Karpas-422 (cell line): ENCODE measurements at places on chromosomes 7 and 10. TPM values are rescaled to one million over a fixed set of nuclear protein-coding genes. Genes with fewer than 3 reads are reported as not detected.

ADRB1 gene
- not detected in 2 replicates for total RNA-seq

KIF11 gene
- 9.1 and 14.2 TPM in 2 replicates for total RNA-seq

AKR1C8 gene
- total RNA-seq, result not detected in 2 replicates

SCART1 gene
- 6.9 and 7.0 TPM in 2 replicates for total RNA-seq

KCNIP2 gene
- total RNA-seq, result 0.61 and 2.4 TPM in 2 replicates

MKI67 gene
- total RNA-seq, result 23.7 and 33.1 TPM in 2 replicates

ASAH2 gene
- total RNA-seq, result 8.7 and 20.0 TPM in 2 replicates

GRID1 gene
- 0.07 and 0.18 TPM in 2 replicates for total RNA-seq

PPIF gene
- total RNA-seq, result 29.4 and 32.1 TPM in 2 replicates

ERVW-1 gene
- not detected in 2 replicates for total RNA-seq

LDB3 gene
- 8.3 and 15.5 TPM in 2 replicates for total RNA-seq

LEP gene
- not detected in 2 replicates for total RNA-seq

RNLS gene
- not detected in 2 replicates for total RNA-seq

ELN gene
- total RNA-seq, result not detected in 2 replicates

AZGP1 gene
- total RNA-seq, result 1.0 and 2.0 TPM in 2 replicates

GTF2IRD1 gene
- total RNA-seq, result not detected in 2 replicates

SVOPL gene
- total RNA-seq, result not detected in 2 replicates

KEL gene
- total RNA-seq, result 0.36 TPM in 1 of 2 replicates, not detected in the other

RSPH10B gene
- total RNA-seq, result 3.4 TPM in 1 of 2 replicates, not detected in the other

SPDYE8 gene
- not detected in 2 replicates for total RNA-seq

GALNT17 gene
- total RNA-seq, result not detected in 2 replicates

ZNF25 gene
- total RNA-seq, result 3.4 and 5.6 TPM in 2 replicates

UCN3 gene
- total RNA-seq, result not detected in 2 replicates

PHTF2 gene
- 39.3 and 65.7 TPM in 2 replicates for total RNA-seq

FAM25C gene
- not detected in 2 replicates for total RNA-seq

CCDC3 gene
- 1.4 and 2.9 TPM in 2 replicates for total RNA-seq

CCAR1 gene
- total RNA-seq, result 58.3 and 102 TPM in 2 replicates

ZNF22 gene
- 34.9 and 53.2 TPM in 2 replicates for total RNA-seq

EBLN1 gene
- total RNA-seq, result not detected in 2 replicates

CALHM1 gene
- total RNA-seq, result 0.30 and 0.61 TPM in 2 replicates

CCSER2 gene
- total RNA-seq, result 3.5 and 12.4 TPM in 2 replicates

ADGRA1 gene
- total RNA-seq, result not detected in 2 replicates
